HCT116 (cell line): ENCODE measurements at places on chromosomes 11 and 22. TPM values are rescaled to one million over a fixed set of nuclear protein-coding genes. Genes with fewer than 3 reads are reported as not detected.

The CARD16 gene
- not detected for total RNA-seq

DNA sequence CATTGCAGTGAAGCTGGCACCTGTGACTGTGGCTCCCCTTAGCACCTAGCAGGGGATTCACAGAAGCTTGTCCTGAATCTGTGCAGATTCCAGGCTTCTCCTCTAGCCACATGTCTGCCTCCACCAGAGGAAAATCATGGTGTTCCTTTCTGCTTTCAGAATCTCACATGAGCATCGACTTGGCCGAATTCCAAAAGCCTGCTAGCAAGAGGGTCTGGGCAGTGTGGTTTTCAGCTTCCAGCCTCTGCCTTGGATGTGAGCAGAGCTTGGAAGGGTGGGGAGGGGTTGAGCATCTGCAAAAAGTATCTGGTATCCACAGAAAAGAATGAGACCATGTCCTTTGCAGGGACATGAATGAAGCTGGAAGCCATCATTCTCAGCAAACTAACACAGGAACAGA is 911.1 kb downstream of the TBC1D22A start:
- no peak for DNase-seq

GRCh38 chr11:117423046-117423575 is 95.5 kb downstream of the CEP164 start:
- DNase-seq, result no peak

The ANO9 gene
- total RNA-seq, result 70.3 TPM

The CBLIF gene
- total RNA-seq, result not detected

DNA sequence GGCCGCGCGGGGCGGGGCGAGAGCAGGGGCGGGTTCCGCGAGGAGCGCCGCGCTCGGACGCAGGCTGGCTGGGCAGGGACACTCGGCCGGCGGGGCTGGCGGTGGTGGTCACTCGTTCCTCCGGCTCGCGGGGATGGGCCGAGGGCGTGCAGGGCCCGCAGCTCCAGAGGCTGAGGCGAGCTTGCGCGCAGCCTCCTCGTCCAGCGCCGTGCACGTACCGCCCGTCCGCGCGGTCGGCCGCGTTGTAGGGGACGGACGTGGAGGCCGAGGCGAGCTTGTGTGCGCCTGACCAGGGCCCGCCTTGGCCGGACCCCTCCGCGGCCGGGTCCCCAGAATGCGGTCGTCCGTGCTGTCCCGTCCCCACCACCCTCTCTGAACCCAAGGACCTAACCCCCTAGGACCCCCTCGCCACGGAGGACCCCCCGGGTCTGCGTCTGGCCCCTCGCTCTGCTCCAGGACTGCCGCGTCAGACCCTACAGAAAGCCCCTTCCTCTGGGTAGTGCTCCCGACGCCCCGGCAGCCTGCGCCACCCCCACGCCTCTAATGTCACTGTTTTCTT is 569 bp upstream of the YPEL1 start:
- DNase-seq, result no peak

- DNase-seq, result no peak
Measured at GRCh38 chr11:65420506-65420905, 2.1 kb upstream of the NEAT1 start.

DNA sequence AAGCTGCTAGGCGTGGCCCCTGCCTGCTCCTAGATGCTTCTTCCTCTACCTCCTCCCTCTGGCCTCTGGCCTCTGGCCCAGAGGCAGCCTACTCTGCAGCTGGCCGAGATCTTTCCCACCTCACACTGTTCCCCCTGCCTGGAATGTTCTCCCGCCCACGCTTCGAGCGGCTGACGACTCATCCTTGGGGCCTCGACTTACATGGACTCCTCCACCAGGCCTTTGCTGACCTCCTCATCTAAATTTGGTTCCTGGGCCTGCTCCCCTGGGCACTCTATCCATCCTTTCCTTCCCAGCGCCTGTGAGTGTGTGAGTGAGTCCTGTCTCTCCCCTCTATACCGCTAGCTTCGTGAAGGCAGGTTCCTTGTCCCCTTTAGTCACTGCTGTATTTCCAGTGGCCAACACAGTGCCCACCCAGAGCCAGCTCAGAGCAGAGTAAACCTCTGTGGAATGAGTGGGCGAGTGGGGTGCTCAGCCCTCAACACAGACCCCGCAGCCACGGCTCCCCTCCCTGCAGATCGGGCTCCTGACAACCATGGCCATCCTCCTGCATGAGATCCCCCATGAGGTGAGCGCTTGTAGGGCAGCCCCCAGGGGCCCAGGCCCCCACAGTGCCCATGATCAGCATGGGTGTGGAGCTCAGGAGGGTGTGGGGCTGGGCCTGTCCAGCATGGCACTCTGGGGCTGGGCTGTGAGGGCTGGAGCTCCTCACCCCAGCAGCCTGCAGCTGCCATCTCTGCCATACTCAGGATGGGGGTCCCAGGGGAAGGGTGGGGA is 5.7 kb downstream of the SLC39A13 start:
- no peak for DNase-seq
